ENCODE measurements at places on chromosomes 5 and 9.

DNA sequence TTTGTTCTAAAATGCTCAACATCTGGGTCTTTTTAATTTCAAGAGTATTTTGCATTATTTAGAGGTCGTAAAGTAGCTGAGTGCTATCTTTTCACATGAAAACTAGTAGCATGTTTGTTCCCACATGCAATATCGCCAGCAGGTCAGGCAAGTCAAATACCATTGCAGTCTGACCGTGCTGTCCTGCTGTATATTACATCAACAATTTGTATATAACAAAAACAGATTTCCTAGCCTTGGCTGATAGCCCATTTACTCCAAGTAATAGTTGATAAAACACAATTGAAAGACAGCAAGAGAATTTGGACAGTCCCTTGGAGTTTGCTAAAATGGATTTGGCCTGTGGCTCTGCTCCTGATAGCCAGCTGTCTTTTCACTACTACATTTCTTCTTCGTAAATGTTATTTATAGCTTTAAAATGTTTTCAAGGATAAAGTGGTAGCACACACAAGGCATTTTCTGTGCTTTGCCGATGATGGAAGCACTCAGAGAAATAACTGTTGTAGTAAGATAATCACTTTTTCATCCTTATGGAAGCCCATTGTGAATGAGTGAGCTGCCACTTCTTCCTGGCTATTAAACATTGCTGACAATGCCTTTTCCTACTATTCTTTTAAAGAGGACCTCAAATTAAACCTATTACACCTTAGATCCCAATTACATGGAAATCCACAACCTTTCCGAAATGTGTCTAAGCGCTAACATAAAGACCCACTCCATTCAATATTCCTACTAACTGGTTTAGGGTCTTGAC is 992.1 kb downstream of the MAT2B start:
- no peak for DNase-seq

GRCh38 chr5:23507278-23507685 is at the start of gene PRDM9:
PRDM9 (plus strand) TSS chr5:23507609; CDS start chr5:23509034, 1,425 bp downstream.
- no peak for DNase-seq

DNA sequence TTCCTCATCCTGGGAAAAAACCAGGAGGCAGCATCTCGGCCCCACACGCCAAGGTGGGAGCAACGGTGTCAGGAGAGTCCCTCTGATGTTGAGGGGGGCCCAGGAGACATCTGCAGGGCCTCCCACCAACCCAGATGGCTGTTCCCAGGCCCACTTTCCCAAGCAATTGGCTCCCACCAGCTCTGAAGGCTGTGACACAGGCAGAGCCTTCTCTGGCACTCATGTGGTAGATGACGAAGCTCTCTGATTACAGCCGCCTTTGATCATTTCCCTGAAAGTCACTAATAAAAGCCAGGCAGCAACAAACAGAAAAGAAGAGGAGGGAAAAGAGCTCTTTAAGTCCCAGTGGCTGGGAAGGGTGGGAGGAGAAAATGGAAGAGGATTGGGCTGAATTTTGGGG is 226.5 kb downstream of the CDK5RAP2 start:
- DNase-seq, result peak; percentile 59

DNA sequence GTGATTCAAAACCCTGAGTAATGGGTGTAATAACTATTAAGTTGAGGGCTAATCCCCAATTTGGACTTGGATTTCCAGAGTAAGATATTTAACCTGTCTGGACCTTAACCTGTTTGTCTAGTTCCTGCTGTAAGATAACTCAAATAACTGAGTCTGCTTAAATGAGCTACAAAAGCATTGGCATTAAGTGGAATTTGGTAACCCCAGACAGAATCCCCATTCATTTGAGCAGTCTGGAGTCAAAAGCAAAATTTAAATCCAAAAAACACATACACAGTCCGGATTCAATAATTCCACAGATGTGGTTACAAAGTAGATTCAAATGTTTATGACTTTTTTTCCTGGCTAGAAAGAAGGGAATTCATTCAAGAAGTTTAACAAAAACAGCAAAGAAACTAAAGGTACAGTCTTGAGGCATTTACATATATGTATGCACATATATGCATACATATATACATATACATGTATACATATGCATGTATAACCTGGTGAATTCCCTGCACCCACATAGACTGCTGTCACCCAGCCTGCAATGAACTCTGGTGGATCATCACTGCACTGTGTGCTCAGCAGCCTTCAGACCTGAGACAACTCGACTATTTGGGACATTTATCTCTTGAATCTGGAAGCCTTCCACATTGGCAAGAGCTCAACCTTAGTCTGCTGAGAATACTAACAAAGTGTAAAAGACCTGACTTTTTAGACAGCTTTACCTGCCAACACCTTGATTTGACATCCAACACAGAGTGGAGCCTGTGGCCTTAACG is 205.4 kb downstream of the LURAP1L start:
- no peak for DNase-seq

DNA sequence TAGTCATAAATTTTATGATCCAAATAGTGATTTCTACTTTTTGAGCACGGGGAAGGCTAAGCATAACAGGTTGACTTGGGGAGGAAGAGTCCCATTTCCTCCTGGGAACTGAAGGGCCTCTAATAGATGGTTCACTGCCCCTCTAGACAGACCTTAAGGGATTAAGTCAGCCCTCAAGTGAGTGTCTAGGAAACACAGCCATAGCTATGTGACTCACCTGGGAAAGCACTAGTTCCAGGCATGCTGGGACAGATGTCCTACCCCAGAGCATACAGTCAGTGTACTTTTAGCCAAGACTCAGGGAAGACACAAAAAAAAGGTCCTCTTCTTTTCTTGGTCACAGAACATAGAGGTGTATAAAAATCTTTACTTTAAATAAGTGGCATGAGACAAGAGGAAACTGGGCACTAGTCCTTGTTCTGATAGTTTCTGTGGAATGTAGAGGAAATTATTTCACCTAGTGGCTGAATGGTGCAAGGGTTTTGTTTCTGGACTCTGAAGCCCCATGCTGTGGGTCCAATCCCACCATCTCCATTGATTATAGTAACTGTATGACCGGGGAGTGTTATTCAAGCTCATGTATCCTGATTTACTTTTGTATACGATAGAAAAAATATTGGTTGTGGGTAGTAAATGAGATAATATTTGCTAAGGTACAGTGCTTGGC is 86.0 kb downstream of the NREP start:
- no peak for DNase-seq

GRCh38 chr9:130120832-130121231 is 51.4 kb upstream of the NCS1 start:
- DNase-seq, result no peak

- no peak for DNase-seq
Measured at GRCh38 chr9:76591256-76591950, 132.4 kb downstream of the GCNT1 start.

DNA sequence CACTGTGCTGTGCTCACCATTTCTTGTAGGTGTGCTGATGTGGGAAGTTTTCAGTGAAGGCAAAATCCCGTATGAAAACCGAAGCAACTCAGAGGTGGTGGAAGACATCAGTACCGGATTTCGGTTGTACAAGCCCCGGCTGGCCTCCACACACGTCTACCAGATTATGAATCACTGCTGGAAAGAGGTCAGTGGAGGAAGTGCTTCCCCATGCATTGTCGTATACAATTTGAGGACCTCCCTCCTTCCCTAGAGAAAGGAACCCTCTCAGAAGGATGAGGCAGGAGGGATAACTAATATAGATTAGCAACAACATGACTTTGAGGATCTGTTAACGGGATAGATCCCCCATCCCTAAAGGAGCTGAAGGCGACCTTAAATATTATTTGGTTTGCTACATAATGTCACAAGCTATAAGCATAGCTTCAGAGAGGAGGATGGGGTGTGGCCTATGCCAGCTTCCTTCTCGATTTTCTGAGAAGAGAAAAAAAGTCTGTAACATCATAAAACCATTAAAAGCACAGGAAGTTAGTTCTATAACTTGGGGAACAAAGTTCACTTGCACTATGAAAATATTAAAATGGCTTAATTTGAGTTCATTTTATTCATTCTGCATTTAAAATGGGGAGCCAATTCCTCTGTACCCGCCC is 17.0 kb upstream of the CYFIP2 start:
- DNase-seq, result no peak

DNA sequence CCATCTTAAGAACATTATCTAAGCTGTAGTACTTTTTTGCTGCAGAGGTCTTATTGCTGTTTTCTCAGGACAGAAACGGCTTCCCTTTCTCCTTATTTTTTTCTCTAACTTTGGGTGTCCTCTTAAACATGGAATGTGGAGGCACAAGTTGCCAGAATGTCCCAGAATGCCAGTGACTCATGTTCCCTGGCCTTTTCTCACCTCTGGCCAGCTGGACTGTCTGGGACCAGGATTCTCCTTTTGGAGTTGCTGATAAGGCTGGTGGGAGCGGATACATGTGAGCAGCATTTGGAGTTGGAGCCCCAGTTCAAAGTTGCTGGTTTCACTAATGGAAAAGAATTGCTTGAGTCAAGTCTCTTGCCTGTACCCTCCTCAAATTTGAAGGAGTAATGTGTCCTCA is 112.8 kb downstream of the ARHGAP26 start:
- DNase-seq, result no peak

GRCh38 chr5:81724571-81724970 is 26.3 kb downstream of the SSBP2 start:
- no peak for DNase-seq

- no peak for DNase-seq
Measured at GRCh38 chr9:117074784-117075520, 339.9 kb downstream of the ASTN2 start.

- DNase-seq, result no peak
Measured at GRCh38 chr5:103402851-103403250, 144.3 kb downstream of the MACIR start.

GRCh38 chr5:177043114-177043513 is 20.6 kb downstream of the ZNF346 start:
- DNase-seq, result no peak

DNA sequence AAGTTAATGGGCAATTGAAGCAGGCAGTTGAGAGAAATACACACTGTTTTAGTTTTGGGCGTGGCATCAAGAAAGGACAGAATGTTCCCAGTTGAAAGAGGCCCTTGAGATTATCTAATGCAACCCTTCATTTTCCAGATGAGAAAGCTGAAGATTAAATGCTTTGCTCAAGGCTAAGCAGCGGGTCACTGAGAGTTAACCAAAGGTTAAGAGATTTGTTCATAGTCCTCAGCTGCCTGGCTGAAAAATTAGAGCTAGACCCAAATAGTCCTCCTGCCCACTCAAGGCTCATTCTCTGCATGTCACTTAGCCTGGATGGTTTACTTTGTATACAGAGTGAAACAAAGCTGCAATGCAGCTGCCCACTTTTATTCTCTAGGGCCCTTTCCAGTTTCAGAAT is 46.7 kb upstream of the MAMDC2 start:
- no peak for DNase-seq

DNA sequence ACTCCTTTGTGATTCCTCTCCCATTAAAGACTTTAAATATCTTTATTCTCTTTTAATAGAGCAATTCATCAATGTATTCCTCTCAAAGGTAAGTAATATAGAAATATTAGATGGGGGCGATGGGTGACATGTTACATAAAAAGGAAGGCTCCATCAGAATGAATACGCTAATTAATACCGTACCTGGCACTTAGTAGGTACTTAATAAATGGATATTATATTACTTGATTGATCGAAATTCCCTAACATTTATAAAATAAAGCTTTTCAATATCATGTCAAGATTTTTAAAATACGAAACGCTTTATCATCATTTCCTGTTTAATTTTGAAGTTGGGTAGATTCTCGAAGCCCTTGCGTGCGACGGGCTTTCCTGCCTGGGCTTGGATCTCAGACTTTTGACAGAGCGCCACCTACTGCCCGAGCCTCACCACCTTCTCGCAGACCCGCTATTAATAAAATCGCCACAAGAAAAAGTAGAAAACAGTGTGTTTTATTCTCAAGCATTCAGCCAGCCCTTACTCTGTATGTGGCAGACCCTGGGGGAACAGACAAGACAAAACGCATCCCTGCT is 99.4 kb downstream of the C5orf15 start:
- DNase-seq, result peak; percentile 51

DNA sequence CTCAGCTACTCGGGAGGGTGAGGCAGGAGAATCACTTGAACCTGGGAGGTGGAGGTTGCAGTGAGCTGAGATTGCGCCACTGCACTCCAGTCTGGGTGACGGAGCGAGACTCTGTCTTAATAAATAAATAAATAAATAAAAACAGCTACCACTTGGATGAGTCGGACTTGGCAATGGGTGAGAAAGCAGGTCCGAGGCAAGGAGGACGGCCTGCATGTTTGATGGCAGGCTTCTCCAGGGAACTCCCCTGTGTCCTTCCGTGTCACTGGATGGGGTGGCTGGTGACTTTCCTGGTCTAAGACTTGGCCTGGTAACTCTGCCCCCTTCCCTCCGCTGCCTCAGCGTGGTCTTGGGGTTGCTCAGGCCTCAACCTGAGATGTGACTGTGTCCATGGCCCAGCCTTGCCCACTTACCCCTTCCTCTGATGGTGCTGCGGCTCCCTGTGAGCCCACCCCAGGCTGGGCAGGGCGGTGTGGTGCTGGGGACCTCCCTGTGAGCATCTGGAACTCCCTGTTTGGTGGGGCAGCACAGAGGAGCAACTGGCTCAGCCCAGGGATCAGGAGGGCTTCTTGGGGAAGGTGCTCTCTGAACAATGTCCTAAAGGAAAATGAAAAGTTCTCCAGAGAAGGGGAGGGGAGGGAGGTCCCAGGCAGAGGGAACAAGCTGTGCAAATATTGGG is 62.5 kb upstream of the PSD2 start:
- no peak for DNase-seq

GRCh38 chr5:17223367-17224185 is 6.1 kb downstream of the BASP1 start:
- no peak for DNase-seq

GRCh38 chr5:41764650-41765049 is 105.6 kb downstream of the OXCT1 start:
- no peak for DNase-seq

DNA sequence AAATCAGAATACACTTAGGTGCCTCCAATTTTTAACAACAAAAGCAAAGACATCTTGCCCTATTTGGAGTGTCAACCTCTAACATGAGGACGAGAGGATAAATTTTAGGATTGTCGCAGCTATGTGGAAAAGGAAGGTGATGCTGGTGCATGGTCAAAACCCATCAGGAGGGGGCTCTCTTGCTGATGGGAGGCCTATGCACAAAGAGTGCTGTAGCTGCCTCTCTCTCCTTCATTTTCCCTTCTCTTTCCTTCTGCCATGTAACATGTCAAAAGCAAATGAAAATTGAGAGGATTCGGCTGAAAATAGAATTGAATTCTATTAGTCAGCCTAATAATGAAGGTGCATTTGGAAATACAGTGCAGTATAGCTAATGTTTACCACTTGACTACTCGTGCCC is 578.7 kb upstream of the ZNF462 start:
- no peak for DNase-seq

GRCh38 chr5:132251220-132251725 is 6.2 kb upstream of the PDLIM4 start:
- no peak for DNase-seq

GRCh38 chr5:63959177-63959982 is 2.9 kb downstream of the HTR1A start:
- no peak for DNase-seq

DNA sequence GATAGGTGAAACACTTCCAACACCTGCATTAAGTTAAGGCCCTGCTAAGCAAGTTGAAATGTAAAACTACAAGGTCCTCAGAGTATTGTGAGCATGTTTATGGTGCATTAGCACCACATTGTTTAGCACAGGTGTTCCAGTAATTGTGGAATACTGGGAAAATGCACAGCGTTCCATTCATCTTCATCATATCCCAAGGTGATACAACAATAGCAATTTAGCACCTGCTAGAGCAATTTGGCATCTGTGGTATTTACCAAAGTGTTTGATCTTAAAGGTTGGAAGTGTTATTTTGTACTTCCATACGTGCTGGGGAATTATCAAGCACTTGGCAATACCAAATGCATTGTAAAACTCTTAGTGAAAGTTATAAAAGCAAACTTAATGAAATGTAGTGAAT is 266.8 kb downstream of the CYLC2 start:
- DNase-seq, result no peak

Data from AG09319 (cell line).